ENCODE measurements at places on chromosomes 1 and 21.

DNA sequence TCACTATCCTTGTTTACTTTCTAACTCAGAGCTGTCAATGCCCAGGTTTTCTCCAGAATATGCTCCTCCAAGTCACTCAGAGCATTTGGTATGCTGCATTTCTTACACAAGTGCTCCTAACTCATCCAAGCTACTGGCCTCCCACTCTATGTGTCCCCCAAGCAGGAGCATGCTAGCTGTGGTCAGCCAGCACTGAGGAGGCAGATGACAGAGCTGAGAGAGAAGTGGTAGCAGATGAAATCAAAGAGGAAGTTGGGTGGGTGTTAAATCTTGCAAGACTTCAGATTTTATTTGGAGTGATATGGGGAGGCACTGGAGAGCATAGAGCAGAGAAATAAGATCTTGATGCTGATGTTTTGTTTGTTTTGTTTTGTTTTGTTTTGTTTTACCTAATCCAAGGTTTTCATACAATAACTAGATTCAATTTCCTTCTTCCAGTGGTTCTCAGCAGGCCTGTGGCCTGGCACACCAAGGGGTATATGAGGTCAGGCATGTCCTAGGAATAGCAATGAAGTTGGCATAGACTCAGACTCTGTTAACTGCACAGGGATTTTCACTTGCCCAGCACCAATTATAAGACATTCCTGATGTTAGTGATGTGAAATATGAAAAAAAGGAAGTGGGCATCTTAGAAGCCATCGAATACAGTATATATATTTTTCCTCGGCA lies 3.1 kb upstream of the PGBD5 start:
- no peak for DNase-seq

GRCh38 chr1:167369175-167369574 lies 148.5 kb downstream of the POU2F1 start:
- no peak for DNase-seq

DNA sequence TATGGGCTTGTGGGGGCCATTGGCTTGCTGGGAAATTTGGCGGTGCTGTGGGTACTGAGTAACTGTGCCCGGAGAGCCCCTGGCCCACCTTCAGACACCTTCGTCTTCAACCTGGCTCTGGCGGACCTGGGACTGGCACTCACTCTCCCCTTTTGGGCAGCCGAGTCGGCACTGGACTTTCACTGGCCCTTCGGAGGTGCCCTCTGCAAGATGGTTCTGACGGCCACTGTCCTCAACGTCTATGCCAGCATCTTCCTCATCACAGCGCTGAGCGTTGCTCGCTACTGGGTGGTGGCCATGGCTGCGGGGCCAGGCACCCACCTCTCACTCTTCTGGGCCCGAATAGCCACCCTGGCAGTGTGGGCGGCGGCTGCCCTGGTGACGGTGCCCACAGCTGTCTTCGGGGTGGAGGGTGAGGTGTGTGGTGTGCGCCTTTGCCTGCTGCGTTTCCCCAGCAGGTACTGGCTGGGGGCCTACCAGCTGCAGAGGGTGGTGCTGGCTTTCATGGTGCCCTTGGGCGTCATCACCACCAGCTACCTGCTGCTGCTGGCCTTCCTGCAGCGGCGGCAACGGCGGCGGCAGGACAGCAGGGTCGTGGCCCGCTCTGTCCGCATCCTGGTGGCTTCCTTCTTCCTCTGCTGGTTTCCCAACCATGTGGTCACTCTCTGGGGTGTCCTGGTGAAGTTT lies 550 bp downstream of the RXFP4 start:
- no peak for DNase-seq

DNA sequence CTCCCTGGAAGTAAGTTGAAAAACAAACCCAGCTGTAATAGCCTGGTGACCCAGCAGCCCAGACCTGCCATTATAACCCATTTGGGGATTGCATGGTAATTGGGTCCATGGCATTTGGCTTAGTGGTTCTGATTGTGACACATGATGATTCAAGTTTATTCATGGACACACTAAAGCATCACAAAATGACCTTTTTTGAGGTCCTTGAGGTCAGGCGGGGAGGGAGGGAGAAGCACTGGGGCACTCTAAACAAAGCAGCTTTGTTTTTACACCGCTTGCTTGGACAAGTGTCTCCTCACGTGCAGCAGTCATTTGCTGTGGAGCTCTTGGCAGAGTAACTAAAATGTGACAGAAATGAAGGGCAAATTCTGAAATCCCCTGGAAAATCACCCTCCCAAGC lies 241.0 kb upstream of the SGIP1 start:
- no peak for DNase-seq

DNA sequence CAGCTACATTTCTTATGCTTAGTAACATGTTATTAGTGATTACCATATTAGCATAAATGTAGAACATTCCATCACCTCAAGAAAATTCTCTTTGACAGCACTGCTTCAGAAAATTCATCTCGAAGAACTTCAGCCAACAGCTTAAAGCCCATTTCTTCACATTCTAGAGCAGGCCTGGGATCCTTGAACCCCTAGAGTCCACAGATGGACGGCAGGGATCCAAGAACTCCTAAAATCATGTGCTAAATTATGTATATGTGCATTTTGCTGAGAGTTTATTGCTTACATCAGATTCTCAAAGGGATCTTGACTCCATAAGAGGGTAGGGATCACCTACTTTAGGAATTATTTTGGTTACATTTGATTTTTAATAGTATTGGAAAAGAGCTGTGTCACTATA lies 76.2 kb upstream of the TEKT2 start:
- no peak for DNase-seq

DNA sequence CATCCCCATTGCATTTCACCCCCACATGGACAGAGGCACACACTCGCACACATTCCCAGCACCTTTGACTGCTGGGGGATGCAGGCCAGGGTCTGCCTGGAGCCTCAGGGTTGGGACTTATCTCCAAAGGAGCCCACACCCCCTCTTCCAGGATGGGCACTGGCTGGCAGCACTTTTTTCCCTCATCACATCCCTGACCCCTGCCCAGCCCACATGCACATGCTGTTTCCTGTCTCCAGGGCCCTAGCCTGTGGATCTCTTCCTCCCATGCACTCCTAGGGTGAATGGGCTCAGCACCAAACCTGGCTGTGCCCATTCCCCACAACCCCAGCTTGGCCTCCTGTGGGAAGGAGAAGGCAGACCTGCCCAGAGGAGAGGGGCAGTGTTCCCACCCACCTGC lies 59.3 kb downstream of the STUM start:
- no peak for DNase-seq

- no peak for DNase-seq
These were observed 39.3 kb downstream of the PLEKHA6 start for GRCh38 chr1:204320382-204320804.

GRCh38 chr1:9984253-9984652 lies 12.8 kb upstream of the RBP7 start:
- no peak for DNase-seq

DNA sequence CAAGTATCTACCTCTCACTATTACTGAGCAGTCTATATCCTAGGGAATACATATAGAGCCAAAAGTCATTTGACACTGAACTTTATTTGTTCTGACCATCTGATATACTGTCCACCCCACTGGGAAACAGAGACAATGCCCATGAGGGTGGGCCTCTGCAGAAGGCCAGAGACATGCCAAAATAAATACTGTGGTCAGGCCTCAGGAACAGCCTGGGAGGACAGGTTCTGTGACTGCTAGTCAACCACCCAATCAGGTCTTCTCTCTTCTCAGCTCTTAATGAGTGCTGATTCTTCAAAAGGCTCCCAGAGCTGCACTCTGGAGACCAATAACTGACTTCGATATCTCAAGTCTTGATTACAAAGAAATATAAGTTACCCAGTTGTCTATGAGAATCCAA lies 5.5 kb upstream of the ANKRD35 start:
- no peak for DNase-seq

DNA sequence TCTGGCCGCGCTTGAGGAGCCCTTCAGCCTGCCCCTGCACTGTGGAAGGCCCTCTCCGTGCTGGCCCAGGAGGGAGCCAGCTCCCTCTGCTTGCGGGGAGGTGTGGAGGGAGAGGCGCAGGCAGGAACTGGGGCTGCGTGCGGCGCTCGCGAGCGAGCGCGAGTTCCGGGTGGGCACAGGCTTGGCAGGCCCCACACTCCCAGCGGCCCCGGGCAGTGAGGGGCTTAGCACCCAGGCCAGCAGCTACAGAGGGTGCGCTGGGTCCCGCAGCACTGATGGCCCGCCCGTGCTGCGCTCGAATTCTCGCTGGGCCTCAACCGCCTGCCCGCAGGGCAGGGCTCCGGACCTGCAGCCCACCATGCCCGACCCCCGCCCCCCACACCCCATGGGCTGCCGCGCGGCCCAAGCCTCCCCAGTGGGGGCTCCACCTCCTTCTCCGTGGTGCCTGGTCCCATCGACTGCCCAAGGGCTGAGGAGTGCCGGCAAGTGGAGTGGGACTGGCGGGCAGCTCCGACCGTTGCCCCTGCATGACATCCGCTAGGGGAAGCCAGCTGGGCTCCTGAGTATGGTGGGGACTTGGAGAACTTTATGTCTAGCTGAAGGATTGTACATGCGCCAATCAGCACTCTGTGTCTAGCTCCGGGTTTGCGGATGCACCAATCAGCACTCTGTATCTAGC lies 46.0 kb downstream of the COL24A1 start:
- no peak for DNase-seq

DNA sequence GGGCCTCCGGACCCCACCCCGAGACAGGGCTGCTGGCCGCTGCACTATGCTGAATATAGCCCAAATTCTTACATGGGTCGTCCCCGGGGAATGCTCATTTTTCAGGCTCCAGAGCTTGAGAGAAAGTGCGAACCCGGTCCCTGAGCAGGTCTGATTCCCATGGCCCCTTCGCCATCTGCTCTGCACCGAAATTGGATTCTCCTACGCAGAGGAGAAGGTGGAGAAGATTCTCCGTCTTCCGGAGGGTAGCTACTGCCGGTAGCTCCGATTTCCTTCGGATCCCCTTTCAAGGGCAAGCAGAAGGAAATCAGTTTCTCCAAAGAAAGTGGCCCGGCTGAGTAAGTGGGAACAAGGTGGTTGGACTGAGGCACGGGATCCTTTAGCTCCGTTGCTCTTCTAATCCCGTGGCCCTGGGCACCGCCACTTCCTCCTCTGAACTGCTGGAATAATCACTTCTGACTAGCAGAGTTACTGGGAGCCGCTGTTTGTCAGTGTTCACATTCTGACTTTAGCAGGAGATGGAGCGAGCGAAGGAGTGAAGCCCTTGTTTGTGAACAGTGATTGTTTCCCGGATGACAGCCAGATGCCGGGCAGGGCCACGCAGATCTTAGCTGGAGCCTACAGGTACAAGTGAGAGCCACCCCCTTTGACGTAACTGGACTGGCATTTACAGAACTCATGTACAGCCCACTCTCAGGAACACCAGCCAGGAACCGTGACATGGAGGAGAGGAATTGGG lies 1.1 kb upstream of the ZNF496 start:
- DNase-seq: peak; percentile 51

- DNase-seq: peak; percentile 76
These were observed 204.3 kb downstream of the KCNJ6 start for GRCh38 chr21:37711836-37712568.

- DNase-seq: no peak
These were observed 37.0 kb downstream of the LRRN2 start for GRCh38 chr1:204648576-204648975.

GRCh38 chr21:25191141-25191540 lies 416.1 kb downstream of the MRPL39 start:
- no peak for DNase-seq

GRCh38 chr1:116999596-116999995 lies 2.0 kb upstream of the CD101 start:
- no peak for DNase-seq

DNA sequence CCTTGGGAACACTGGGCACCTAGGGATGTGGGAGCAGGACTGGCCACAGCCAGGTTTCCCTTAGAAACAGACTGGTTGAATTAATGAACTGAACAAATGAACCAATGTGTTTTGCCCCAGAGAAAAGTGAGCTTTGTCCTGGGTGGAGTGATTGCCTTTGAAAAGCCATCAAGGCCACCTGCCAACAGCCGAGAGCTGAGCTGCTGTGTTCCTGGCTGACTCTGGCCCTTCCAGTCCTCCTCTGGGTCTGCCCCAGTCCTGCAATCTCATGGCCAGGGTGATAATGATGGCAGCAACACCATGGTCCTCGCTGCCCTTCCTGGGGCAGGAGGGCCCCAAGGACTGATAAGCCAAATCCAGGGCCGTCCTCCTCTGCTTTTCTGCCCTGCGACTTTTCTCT lies 18.2 kb upstream of the GJA9 start:
- no peak for DNase-seq

DNA sequence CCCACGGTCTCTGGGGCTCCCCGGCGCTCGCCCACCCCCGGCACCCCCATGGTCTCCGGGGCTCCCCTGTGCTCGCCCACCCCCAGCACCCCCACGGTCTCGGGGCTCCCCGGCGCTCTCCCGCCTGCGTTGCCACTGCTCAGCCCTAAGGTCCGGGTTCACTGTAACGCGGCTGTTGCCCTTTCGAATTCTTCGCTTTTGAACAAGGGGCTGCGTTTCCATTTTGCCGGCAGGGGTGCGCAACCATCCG lies 5.2 kb upstream of the FTCD start:
- DNase-seq: peak; percentile 43

DNA sequence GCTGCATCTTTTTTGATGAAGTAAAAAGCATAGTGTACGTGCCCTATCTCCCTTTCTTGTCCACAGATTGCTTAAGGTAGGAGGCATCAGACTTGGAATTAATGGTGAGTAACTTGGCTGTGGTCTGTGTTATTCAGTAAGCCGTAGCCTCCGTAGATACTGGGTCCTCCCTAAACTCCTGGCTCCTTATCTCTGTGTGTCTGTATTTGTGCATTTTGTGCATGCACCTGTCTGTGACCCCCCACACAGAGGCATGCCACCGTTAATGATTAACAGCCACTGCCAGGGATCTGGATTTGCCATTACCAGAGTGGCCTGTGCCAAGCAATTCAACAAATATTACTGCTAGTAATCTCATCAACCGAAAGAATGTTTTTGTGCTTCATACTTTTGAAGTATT lies 31.9 kb downstream of the MAP3K21 start:
- no peak for DNase-seq
